Activated T-cell treated with anti-CD3 and anti-CD28 coated beads, Interleukin-2, amount 50 U/mL, for 48 hours (primary cell): ENCODE measurements at places on chromosomes 3 and 15.

GRCh38 chr3:178748874-178749273 lies 212.6 kb downstream of the KCNMB2 start:
- no peak for DNase-seq

DNA sequence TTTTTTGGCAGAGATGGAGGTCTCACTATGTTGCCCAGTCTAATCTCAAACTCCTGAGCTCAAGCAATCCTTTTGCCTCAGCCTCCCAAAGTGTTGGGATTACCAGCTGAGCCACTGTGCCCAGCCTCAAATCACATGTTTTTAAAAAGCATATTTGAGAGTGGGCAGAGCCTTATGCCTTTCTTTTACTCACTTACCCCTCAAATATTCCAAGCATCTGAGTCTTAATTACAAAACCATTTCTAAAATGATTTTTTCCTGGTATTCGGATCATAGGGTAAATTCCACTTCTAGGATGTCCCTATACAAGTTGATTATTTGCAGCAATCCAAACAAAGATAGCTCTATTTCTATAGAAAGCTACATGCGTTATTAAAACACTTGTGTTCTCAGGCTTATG lies 106.1 kb downstream of the RFTN1 start:
- no peak for DNase-seq

DNA sequence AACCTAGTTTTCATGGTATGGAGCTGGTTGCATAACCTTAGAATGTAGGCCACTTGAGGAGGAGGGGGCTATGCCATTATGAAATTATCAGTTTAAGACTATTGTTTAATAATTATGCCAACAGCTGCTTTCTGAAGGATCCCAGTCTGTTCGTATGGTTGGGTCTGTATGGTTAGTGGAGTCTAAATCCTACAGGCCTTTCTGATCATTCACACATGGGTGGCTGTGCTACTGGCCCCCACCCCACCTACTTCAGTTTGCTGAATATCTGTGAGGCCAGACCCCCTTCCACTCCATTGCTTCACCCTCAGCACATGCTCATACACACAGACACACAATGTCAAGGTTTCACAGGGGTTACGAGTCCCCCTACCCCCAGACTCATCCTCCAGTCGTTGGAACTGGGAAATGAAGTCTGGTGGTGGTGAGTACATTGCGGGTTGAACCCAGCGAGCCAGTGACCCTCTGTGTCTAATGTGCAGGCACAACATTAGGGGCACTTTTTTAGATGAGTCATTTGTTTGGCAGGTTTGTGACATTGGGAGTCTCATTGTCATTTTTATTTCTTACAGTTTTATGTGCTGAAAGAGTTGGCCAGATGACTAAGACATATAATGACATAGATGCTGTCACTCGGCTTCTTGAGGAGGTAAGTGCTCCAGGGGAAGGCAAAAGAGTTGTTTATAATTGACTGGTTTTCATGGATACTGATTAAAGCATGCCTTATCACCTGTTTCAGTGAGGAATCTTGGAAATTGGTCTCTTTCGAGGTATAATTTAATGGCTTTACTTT lies 85.3 kb downstream of the TRAK1 start:
- DNase-seq: no peak

GRCh38 chr15:78102741-78103140 lies 10.4 kb downstream of the SH2D7 start:
- no peak for DNase-seq

DNA sequence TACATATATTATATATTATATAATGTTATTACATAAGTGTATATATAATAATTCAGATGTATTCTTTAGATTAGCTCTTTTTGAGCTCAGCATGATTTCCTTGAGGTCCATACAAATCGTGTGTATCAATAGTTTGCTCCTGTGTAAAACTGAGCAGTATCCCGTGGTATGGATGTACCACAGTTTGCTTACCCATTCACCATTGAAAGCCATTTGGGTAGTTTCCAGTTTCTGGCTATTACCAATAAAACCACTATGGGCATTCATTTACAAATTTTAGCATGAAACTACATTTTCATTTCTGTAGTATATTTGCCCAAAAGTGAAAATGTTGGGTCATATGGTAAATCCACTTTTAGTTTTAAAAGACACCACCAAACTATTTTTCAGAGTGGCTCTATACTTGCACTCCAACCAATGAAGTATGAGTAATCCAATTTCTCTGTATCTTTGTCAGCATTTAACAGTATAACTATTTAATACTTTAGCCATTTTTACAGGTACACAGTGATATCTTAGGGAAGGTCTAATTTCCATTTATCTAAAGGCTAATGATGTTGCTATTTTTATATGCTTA lies 1361.4 kb upstream of the GBE1 start:
- no peak for DNase-seq

DNA sequence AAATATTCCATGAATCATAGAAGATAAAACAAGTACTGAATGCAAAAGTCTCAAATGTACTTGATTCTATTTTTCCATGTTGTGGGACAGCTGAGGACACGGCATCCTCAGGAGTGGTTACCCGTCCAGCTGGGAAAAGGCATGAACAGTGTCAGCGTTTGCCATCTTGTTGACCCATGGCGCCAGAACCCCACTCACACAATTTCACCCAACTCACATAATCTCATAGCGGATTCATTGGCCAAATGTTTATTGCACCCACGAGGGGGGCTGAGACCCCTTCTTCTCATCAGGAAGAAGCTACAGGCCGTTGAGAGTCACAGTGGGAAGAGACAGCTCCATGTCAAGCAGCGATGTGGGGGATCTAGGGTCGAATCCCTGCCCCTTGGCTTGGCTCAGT lies 72.9 kb downstream of the OCA2 start:
- no peak for DNase-seq

DNA sequence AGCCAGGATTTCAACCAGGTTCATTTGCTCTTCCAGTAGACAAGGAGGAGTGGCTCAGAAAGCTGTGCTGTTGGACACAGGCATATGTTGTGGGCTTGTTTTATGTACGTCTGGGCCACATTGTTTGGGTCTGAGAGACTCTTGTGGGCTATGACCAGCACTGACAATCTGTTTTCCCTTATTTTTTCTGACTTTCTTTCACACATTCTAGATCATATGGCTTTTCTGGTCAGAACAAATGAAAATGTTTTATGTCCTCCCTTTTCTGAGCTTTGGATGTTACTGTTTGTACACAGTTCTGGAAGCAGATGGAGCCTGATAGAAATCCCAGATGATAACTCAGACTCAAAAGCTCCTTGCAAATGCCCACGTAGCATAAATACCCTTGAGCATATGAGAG lies 85.8 kb upstream of the RGMA start:
- DNase-seq: no peak

GRCh38 chr15:89186803-89187202 lies 34.6 kb downstream of the RLBP1 start:
- DNase-seq: no peak

GRCh38 chr15:29480278-29480677 lies 210.7 kb upstream of the NSMCE3 start:
- DNase-seq: no peak

GRCh38 chr3:60101621-60102020 lies 1051.8 kb upstream of the CFAP20DC start:
- no peak for DNase-seq

GRCh38 chr15:45802140-45802539 lies 167.3 kb downstream of the SQOR start:
- DNase-seq: no peak

DNA sequence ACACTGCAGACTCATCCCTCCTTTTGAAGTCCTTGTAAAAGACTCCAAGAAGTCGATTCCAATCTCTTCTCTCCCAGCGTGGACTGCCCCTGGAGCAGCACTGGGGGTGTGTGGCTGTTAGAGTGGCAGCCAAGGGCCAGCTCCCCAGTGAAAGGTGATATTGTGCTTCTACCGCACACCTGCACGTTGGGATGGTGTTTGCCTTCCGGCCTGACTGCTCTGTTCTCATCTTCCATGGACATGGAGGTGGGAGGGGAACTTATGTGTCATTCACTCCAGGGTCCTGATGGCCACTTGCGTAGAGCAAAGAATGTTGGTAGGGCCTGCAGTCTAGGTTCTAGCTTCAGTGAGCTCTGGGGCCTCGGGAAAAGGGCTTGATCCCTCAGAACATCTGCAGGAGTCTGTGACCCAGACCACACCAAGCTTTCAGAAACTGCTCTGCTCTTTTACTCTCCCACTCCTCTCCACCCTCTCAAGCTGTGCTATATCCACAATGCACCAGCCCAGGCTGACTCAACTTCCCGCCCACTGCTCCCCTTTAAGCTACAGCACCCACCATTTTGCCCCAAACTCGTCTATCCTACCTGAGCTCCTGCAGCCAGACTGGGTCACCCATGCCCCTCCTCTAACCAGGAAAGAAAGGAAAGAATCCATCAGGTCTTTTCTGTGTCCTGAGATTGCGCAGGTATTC lies 31.3 kb downstream of the LIPC start:
- no peak for DNase-seq

GRCh38 chr15:58002338-58003126 lies 63.0 kb downstream of the ALDH1A2 start:
- no peak for DNase-seq

GRCh38 chr15:58410353-58410752 lies 21.4 kb upstream of the LIPC start:
- peak; percentile 42 for DNase-seq
